ENCODE measurements at places on chromosomes 1 and 21.

GRCh38 chr1:6476483-6476882, 10.5 kb upstream of the TNFRSF25 start:
- no peak for DNase-seq

DNA sequence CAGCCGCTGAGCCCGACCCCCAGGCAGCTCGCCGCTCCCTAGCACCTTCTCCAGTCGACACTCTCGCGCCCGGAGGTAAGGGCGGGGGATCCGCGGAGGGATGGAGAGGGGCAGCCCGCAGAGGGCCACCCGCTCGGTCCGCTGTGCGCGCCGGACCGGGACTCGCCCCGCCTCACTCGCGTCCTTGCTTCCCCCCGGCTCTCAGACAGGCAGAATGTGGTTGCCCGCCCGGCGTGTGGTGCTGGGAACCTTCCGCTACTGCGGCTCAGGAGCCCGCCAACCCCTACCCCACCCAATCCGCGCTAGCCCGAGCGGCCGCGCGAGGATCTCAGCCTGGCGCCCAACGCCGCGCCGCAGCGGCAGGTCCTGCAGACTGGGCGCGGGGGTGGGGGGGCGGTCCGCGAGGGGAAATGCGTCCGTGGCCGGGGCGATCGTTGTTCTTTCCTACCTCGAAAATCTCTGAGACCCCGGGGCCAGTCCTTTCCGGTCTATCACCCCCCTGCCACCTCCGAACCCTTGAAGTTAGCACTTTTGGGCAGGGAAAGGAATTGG, 404 bp downstream of the LRRC8C start:
- no peak for DNase-seq

- no peak for DNase-seq
Measured at GRCh38 chr1:32494196-32494595, 29.3 kb downstream of the ZBTB8B start.

DNA sequence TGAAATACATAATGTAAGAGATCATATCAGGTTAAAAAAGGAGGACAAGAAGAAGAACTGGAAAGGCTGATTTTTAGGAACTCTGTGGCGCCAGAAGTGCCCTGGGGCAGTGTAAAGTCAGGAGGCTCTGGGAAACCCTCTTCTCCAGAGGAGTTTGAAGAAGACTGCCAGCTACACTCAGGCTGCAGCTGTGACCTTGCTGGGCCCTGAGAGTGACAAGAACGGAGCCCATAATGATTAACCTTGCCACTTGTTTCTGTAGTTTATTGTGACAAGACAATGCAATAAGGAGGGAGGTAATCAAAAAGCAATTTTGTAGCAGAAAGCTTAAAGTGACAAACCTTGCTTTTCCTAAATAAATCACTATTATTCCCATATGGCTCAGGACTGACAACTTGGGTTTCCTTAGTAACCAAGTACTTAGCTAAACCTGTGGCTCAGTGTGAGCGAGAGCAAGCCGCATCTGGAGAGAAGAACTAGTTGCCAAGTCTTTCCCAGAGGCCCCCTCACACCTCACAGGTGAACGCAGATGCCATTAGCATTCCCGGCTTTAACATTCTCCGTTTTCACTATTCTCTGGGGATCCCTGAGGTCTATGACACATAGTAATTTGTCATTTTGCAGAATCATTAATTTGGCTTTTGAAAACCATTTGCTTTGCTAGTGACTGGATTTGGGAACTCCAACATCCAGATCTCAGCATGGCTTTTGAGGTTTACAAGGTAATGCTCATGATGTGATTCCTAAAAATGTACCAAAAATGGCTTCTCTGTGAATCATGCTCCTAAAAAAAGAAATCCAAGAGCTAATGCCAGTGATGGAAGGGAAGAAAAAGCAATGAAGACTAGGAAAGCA, 115.9 kb downstream of the OMA1 start:
- no peak for DNase-seq

GRCh38 chr1:161936786-161937185, 86.9 kb downstream of the OLFML2B start:
- DNase-seq = no peak
